Subcutaneous preadipocyte (primary cell): ENCODE measurements at places on chromosomes 4 and X. TPM values are rescaled to one million over a fixed set of nuclear protein-coding genes. Genes with fewer than 3 reads are reported as not detected.

The PCYT1B gene
- total RNA-seq = under 0.01 and 0.20 TPM in 2 replicates

The NEUROG2 gene
- total RNA-seq = not detected in 2 replicates

The KCND1 gene
- total RNA-seq = 0.20 and 0.37 TPM in 2 replicates

The LAP3 gene
- total RNA-seq = 114 and 124 TPM in 2 replicates

The DUX4 gene
- not detected in 2 replicates for total RNA-seq

The TRIM61 gene
- total RNA-seq = 1.2 and 1.8 TPM in 2 replicates

The CHRNA9 gene
- not detected in 2 replicates for total RNA-seq

The MAGEA8 gene
- total RNA-seq = not detected in 2 replicates

The BEX1 gene
- total RNA-seq = 0.59 TPM in 1 of 2 replicates, not detected in the other
